Activated naive CD8-positive, alpha-beta T cell treated with anti-CD3 and anti-CD28 coated beads, Interleukin-2, amount 10 ng/mL, durations not matched to agents 7 days and 5 days (primary cell): ENCODE measurements at places on chromosomes 1 and 21. TPM values are rescaled to one million over a fixed set of nuclear protein-coding genes. Genes with fewer than 3 reads are reported as not detected.

The SEC16B gene
- 0.42 TPM for total RNA-seq

- no peak for DNase-seq
These were observed 858 bp downstream of the LACTBL1 start for GRCh38 chr1:22971611-22972405.

DNA sequence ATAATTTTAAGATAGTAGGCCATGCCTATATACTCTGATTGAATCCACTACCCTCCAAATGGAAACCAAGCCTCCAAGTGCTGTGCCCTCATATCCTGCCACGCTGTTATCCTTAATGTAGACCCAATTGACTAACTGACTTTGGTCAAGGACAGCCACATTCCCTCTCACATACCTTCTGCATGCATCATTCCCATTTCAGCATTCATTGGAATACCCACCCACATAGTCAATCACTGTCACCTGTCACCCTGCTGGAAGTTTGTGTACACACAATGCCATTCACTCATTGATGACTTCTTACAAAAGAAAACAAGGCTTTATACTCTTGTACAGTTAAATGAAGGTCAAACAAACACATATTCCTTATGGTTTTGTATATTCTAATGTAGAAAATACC lies 221.1 kb upstream of the PBX1 start:
- no peak for DNase-seq

- no peak for DNase-seq
These were observed 281.1 kb downstream of the PTPRU start for GRCh38 chr1:29517251-29518086.

- DNase-seq, result no peak
These were observed 52.0 kb downstream of the KIF21B start for GRCh38 chr1:200971428-200971903.

- no peak for DNase-seq
These were observed 254.9 kb downstream of the RHOU start for GRCh38 chr1:228989992-228990827.
